ENCODE measurements at places on chromosomes 7 and 10. TPM values are rescaled to one million over a fixed set of nuclear protein-coding genes. Genes with fewer than 3 reads are reported as not detected.

OR6B1 gene
- total RNA-seq = not detected

GPR22 gene
- total RNA-seq = not detected

CHST12 gene
- total RNA-seq = 3.5 TPM

DNA sequence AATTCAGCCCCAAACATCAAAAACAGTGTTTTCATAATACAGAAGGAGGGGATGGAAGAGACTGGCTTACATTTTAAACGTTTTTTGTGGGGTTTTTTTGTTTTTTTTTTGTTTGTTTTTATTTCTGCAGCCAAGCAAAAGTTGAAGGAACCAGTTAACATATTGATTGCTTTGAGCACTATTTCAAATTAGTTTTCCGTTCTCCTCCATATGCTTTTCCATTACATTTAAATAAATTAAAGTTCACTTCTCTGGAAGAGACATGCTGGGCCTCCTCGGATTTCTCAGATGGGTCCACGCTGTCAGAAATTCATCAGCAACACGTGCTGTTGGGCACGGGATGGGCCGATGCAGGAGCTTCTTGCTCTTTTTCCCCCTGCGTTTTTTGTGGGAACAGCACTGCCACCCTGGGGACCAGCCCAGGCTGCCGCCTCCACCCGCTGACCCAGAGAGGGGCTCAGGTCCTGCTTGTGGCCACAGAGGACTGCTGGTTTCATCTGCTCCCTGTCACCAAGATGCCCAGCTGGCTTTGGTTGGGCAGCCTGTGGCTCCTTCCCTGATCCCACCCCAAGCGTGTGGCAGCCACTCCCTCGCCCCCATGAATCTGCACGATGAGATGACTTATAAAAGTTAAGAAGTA, 67.7 kb upstream of the CHST15 start:
- no peak for DNase-seq

GRCh38 chr10:69228151-69228550, 8.0 kb downstream of the HKDC1 start:
- DNase-seq = no peak

DNA sequence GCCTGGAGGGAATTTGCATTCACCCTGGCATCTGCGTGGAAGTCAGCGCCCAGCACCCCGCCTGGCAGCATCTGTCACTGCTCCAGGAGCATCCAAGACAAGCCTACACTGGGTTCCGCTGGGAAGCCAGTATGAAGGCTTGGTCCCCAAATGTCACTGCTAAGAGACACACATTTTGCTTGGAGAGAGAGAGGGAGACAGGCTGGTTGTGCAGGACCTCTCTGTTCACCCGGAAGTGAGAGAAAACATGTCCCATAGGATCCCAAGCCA, 119.5 kb downstream of the SEC23IP start:
- no peak for DNase-seq

GRCh38 chr10:100729862-100730724, 15.3 kb upstream of the PAX2 start:
- no peak for DNase-seq

DNA sequence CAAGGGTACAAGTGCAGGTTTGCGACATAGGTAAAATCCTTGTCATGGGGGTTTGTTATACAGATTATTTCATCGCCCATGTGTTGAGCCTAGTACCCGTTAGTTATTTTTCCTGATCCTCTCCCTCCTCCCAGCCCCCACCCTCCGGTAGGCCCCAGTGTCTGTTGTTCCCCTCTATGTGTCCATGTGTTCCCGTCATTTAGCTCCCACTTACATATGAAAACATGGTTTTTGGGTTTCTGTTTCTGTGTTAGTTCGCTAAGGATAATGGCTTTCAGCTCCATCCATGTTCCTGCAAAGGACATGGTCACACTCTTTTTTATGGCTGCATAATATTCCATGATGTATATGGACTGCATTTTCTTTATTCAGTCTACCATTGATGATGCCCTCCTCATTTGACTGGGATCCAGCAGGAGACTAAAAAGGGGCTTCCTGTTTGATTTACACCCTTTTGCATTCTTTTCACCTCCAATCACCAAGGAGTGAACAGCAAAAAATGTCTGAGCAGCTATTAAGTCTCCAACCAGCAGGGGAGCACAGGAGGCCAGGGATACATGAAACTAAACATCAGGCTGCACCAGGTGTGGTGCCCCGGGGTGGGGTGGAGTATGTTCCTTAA, 188.2 kb downstream of the SKIDA1 start:
- no peak for DNase-seq

DNA sequence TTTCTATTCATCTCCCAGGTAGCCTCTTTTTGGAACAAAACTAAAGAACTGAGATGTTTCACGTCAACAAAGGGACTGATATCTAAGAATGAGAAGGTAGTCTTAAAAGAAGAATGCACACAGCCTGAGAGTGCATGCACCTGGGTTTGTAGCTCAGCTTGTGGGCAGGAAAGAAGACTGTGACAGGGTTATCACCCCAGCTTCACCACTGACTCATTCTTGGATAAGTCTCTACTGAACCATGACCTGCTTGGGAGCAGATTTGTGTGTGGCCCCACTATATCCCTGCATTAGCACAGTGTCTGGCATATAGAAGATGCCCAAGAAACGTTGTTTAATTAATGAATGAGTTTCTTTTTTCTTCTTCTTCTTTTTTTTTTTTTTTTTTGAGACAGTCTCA, 187.5 kb downstream of the GPAM start:
- DNase-seq = no peak

DNA sequence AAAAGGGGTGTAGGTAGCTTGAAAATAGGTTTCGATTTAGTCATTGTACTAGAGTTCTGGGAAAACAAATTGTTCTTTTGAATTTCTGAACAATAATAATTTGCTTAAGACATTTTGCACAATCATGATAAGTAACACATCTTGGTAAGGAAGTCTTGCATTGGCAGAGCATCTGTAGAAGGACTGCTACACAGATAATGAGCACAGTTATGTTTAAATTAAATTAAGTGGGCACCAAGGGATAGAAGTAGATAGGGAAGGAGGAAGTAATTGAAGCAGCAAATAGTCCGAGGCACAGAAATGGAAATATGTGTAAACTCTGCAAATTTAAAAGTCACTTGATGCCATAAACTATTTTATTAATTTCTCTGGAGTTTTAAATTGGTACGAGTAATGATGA, 122.4 kb downstream of the CHN2 start:
- DNase-seq = no peak

DNA sequence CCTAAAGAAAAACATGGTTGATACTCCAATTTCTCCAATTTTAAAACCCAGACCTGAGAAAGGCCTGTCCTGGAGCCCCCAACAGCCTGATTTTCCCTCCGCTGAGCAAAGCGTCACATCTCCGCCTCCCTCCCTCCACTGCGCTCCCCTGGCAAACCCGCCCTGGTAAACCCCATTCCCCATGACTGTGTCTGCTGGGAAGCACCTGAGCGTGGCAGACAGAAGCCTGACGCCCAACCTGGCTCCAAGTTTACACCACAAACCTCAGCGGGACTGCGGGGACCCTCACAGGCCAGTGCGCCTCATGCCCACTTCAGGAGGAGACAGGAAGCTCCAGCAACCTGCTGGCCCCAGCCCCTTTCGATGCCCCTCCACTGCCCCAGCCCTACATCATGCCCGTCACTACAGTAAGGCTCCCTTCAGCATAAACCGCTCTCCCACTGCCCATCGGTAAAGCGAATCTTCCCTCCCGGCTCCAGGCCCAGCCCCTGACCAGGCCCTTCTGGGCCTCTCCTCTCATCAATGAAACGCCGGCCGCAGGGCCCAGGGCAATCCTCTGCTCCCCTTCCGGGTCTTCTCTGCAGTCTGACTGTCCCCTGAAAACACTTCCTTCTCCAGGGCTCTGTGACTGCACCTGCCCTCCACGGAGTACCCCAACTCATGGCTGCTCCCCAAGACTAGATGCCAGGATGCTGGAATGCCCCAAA, 233.3 kb downstream of the MAD1L1 start:
- no peak for DNase-seq

- DNase-seq = peak; percentile 18
Measured at GRCh38 chr7:120806669-120807068, 51.3 kb downstream of the TSPAN12 start.

DNA sequence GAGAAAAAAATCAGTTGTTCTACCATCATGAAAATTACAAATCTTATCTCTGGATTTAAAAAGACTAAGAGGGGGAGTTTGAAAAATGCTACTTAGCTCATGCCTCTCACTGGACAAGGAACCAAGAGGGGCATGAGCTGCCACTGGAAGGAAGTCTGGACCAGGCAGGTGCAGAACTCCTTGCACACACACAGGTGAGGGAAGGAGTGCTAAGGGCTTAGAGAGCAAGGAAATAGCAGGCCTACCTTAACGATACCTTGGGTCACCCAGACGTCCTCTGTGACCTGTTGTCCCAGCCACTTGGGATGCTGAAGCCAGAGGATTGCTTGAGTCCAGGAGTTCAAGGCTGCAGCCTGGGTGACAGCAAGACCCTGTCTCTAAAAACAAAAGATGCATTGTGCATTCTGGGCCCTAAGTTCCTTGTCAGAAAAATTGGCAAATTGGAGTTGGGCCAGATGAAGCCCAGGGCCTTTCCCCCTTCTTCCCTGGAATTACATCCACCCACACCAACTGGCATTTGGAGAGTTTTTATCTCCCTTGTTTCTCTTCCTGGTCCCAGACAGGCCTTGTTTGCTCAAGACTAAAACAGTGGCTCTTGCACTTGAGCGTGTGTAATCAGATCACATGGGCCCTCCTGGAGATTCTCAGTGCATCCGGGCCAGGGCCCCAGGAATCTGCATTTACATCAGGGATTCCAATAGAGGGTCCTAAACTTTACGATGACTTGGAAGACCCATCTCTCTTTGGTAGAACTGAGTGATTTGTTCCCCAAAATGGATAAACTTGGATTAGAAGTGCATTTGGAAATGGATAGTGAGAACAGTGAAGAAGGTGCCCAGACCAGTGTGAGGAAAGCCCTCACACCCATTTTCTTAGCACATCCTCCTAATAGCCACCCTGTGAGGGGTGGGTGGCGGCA, 3.0 kb downstream of the DDIT4 start:
- peak; percentile 45 for DNase-seq

DNA sequence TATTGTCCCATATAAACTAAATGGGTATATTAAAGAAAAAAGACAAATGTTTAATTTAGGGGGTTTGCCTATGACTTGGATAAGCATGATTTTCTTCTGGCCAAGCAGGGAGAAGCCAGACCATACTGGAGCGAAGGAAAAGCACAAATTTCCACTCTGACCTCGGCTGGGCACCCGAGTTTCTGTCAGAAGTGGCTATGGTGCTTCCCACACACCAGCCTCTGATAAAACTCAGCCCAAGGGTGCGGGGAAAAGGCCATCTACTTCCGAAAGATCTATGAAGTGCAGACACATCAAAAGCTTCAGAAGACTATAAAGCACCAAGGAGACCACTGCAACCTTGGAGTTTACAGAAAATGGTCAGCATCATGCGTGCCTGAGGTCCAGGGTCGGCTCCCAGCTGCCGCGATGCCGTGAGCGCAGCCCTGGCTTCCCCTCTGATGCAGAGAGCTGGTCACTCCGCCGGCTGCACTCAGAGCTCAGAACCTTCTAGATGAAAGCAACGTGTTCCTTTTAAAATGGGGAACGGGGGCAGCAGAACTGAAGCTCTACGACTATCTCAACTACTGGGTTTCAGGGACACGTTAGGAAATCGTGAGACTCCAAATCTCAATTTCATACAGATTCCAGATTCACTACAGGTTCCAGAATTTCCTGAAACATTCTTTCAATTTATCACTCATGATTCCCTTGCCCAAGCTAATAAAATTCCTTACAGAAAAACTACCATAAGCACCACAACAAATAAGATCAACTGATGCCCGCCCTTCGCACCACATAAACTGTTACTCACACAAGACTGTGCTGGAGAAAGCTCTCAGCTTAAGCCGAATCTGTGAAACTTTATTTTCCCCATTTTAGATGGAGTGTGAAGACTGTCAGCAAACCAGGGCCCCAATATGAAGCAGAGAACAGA, 84.5 kb downstream of the DIP2C start:
- no peak for DNase-seq

DNA sequence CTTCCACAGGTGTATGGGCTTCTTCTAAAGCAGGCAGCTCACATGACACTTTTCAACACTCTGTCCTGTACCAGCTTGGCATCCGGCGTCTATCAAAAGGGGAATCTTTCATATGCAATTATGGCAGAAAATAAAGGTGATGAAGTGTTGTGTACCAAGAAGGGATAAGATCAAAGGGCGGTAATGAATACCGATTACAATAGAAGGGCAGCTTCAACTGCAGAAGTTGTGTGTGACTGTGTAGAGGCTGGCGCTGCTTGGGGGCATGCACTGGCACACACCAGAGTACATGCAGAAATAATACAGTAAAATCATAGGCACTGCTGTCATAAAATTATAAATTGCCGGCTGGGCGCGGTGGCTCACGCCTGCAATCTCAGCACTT, 744.7 kb downstream of the LRMDA start:
- DNase-seq = no peak

- peak; percentile 81 for DNase-seq
Measured at GRCh38 chr7:41943094-41943577, 240.2 kb upstream of the INHBA start.

- DNase-seq = peak; percentile 100
Measured at GRCh38 chr10:89515031-89515841, 20.2 kb downstream of the SLC16A12 start.
